ENCODE measurements at places on chromosomes 16 and 17. TPM values are rescaled to one million over a fixed set of nuclear protein-coding genes. Genes with fewer than 3 reads are reported as not detected.

Gene GPR179
- total RNA-seq: 0.03 TPM

Gene ABCC6
- total RNA-seq: 0.99 TPM

Gene MT3
- total RNA-seq: 0.79 TPM

Gene KCNAB3
- total RNA-seq: 2.9 TPM

Gene EME1
- 16.0 TPM for total RNA-seq

Gene SUZ12
- 33.5 TPM for total RNA-seq

Gene RGS11
- 4.4 TPM for total RNA-seq

Gene LGALS9B
- not detected for total RNA-seq

Gene CHCT1
- total RNA-seq: not detected

Gene QRICH2
- 0.85 TPM for total RNA-seq

Gene VWA3A
- total RNA-seq: 0.07 TPM

Gene KRTAP16-1
- total RNA-seq: not detected

Gene CCL14
- not detected for total RNA-seq

Gene PIK3R5
- 0.09 TPM for total RNA-seq

Gene C16orf82
- total RNA-seq: not detected

Gene C17orf78
- total RNA-seq: not detected

Gene MFAP4
- not detected for total RNA-seq

Gene KCNJ12
- total RNA-seq: 1.5 TPM

Gene KCNH4
- total RNA-seq: 0.36 TPM

Gene DHX38
- 58.9 TPM for total RNA-seq

Gene EPOP
- 12.9 TPM for total RNA-seq

Gene SGCA
- total RNA-seq: 2.9 TPM

Gene WSCD1
- 2.9 TPM for total RNA-seq

Gene RAC3
- total RNA-seq: 40.2 TPM

Gene PKD1
- total RNA-seq: 42.8 TPM

Gene ZSCAN10
- total RNA-seq: not detected

Measured in A549 treated with Hydrocortisone at 1 μM for 4 hours (cell line).